ENCODE measurements at places on chromosomes 16 and 17.
A peak's percentile ranks its signal among the peaks of the same experiment; 100 is the strongest.

- no peak for DNase-seq
These were observed 44.0 kb upstream of the NACA2 start for GRCh38 chr17:61634942-61635538.

DNA sequence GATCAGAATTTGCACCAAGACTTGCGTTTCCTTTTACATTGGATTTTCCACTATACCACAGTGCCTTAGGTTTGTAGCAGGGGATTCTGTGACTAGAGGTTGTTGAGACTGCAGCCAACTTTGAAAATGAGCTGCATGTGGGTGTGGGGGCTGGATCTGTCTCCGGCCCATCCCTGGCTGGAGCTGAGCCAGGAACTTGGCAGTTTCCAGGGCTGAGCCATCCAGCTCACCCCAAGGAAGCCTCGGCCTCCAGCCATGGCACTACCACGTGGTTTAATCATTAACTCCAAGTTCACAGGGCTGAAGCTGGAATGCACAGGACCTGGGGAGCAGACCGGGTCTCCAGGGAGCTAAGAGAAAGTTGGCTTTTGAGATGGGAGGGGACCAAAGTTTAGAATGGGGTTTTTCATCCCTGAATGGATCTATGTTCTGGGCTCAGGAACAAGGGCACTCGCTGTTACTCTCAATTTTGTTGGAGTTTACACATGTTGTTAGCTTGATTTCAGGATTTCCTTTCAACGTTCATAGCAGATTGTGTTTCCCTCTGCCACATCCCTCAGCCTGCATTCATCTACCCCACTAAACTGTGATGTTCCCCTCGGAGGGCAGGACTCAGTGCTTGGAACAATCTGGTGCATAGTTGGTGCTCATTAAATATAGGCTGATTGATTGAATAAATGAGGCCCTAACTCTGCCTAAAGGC is 42.3 kb upstream of the HNF1B start:
- DNase-seq, result no peak

- no peak for DNase-seq
These were observed 99.9 kb downstream of the BANP start for GRCh38 chr16:88050952-88051660.

- peak; percentile 23 for DNase-seq
These were observed 378.7 kb downstream of the HS3ST4 start for GRCh38 chr16:26070302-26071100.

- DNase-seq, result no peak
These were observed 355.4 kb upstream of the TNRC6C start for GRCh38 chr17:77602883-77603640.

GRCh38 chr16:8720080-8720966 is 45.9 kb downstream of the ABAT start:
- no peak for DNase-seq

GRCh38 chr17:55978578-55978977 is 174.7 kb upstream of the ANKFN1 start:
- no peak for DNase-seq

GRCh38 chr17:72240333-72240732 is 119.5 kb downstream of the SOX9 start:
- no peak for DNase-seq

GRCh38 chr16:30381291-30382041 is 895 bp downstream of the SEPTIN1 start:
- DNase-seq, result no peak

- DNase-seq, result no peak
These were observed 189.2 kb upstream of the AXIN2 start for GRCh38 chr17:65750631-65751115.

- no peak for DNase-seq
These were observed 688.9 kb upstream of the KIF2B start for GRCh38 chr17:53133876-53134275.

- no peak for DNase-seq
These were observed 26.5 kb downstream of the PLA2G10 start for GRCh38 chr16:14667347-14668266.

DNA sequence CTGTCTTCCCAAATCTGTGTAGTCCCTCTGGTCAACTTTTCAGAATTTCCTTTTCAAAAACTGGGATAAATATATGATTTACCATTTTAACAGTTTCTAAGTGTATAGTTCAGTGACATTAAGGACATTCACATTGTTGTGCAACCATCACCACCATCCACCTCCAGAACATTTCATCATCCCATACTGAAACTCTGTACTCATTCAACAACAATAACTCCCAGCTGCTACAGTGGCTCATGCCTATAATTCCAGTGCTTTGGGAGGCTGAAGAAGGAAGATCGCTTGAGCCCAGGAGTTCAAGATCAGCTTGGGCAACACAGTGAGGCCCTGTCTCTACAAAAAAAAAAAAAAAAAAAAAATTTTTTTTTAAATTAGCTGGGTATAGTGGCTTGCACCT is 131.0 kb downstream of the AATF start:
- no peak for DNase-seq

DNA sequence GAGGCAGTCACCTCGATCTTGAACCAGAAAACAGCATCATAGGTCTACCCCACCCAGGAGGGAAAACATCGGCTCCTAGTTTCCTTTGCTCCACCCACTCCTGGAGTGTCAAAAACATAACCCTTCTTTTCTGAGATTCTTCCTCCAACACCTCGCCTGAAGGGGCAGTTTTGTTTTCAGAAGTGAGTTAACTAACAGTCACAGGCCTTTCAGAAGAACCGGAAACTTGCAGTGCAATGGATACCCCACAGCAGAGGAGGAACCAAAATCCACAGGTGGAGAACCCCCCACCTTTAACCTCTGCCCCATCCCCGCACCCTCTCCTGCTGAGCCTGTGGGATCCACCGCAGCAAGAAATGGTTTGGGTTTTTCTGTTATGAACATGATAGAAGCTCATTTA is 7.8 kb upstream of the TEX2 start:
- DNase-seq, result no peak

- peak; percentile 60 for DNase-seq
These were observed 2.9 kb downstream of the GNAO1 start for GRCh38 chr16:56193951-56194726.

All from iPS DF 19.7 (cell line).